ENCODE measurements at places on chromosomes 4 and X.
A peak's percentile ranks its signal among the peaks of the same experiment; 100 is the strongest.

- no peak for DNase-seq
Measured at GRCh38 chr4:127505203-127505602, 127.6 kb upstream of the INTU start.

- DNase-seq = no peak
Measured at GRCh38 chrX:5726224-5726623, 502.4 kb downstream of the NLGN4X start.

- DNase-seq = no peak
Measured at GRCh38 chrX:20026278-20026677, 35.4 kb upstream of the BCLAF3 start.

DNA sequence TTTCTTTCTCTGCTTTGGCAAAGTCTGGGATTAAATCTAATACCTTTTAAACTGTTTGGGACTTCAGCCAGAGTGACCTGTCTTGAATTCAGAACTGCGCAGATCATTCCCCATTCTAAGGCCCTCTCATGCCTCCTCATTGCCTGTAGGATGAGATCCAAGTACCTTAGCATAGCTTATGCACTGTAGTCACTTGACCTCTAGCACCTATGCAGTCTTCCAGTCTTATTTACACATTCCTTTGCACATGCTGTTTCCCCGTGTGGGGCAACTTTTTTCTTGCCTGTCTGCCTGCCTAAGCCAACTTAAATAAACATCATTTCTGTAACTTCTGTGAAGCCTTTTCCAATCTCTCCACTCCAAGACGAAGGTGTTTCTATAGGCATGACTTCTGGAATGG, 68.4 kb downstream of the AR start:
- DNase-seq = no peak

DNA sequence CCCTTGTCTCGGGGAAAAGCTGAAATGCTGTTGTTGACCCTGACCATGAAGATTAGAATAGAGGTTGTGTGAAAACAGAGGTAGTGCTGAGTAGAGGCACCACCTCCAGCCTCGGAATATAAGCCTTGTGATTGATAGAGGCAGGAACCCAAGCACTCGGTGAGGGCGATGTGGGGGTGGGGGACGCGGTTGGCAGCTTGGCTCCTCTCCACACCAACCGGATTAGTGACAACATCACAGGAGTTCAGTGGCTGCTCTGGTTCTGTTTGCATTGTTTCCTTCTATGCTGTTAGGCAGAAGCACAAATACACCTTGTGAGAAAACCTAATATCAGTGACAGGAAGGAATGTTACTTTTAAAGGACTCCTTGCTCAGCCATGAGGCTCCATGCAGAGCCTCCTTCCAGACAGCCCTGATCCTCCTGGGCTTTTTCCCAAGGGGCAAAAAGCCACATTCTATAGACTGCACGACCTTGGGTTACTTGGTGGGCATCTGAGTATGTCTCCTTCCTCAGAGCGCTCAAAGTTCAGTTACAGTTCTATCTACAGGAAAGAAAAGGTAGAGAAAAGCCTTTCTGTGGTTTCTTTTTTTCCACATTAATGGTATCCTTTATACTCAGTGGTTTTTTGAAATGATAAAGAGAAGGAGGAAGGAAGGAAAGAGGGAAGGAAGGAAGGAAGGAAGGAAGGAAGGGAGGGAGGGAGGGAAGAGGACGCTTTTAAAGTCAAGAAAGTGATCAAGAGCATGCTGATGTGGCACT, 150.4 kb upstream of the NOCT start:
- no peak for DNase-seq

- peak; percentile 90 for DNase-seq
Measured at GRCh38 chrX:24647257-24648058, at the start of gene PCYT1B. Gene PCYT1B (minus strand): TSS chrX:24647347. CDS start chrX:24647105, 242 bp downstream.

DNA sequence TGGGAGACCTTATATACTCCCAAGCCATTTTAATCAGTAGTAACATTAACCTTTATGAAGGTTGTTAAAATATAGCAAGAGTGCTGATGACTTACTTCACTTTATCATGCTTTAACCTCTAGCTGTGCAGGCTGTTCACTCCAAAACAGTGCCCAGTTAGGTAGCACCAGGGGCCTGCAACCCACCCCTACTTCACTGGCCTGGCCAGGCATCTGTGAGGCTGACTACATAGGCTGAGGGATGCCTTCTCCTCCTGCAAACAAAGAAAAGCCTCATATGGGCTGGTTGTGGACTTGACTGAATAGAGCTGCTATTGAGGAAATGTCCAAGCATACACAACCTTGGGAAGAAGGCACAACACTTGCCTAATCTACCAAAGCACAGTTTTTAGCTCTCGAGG, 172.8 kb downstream of the SHROOM3 start:
- no peak for DNase-seq

DNA sequence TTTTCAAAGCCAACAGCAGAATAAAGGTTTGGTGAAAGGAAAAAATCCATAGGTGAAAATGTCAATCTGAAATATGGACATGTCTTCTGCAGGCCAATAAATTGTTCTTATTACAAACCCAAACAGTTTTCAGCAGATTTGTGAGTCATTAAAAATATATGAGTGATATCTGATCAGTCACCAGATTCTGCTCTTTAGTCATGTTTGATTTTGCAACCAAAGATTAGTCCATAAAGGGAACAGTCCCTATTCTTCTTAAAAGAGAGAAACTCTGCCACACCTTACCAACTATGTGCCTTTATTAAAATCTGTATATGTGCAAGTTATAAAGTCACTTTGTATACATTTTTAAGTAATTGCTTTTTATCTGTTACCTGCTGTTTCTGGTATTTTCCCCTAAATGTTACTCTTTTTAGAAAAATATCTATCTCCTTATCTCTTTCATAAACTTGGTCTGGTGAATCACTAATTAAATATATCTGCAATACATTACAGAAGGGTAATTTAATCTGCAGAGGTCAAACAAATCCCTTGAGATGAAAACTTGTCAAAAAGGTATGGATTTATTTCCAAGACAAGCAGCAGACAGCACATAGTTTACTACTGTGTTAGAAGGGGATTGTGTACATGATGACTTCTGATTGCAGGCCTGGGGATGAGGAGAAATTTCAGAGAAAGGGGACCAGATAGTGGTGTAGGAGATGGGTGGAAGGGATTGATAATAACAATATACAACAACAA, 322.9 kb upstream of the NWD2 start:
- DNase-seq = no peak

All from NCI-H146 (cell line).